ENCODE measurements at places on chromosomes 1 and 21. TPM values are rescaled to one million over a fixed set of nuclear protein-coding genes. Genes with fewer than 3 reads are reported as not detected.

Gene CD247
- total RNA-seq, result 0.89 TPM

- DNase-seq, result no peak
Measured at GRCh38 chr1:230352537-230352936, 73.6 kb downstream of the PGBD5 start.

GRCh38 chr1:160868141-160868540 lies 5.5 kb upstream of the CD244 start:
- DNase-seq, result no peak

GRCh38 chr1:47755101-47755990 lies 241.8 kb downstream of the TRABD2B start:
- DNase-seq, result no peak

DNA sequence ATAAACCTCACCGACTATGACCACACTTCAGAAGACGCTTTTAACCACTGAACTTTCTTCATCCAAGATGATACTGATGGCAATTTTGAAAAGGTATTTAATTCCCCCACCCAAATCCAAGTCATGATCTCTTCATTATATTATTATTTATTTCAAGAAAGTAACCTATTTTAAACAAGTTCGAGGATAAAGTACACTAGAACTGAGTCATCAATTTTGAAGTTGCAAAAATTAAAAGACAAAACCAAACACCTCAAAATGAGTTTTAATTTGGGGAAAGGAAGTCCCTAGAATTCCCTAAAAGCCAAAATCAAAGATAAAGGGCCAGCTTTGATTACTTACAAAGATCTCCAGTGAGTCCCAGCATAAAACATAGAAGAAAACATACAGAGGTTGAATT lies 55.4 kb upstream of the RAP1GAP start:
- no peak for DNase-seq

DNA sequence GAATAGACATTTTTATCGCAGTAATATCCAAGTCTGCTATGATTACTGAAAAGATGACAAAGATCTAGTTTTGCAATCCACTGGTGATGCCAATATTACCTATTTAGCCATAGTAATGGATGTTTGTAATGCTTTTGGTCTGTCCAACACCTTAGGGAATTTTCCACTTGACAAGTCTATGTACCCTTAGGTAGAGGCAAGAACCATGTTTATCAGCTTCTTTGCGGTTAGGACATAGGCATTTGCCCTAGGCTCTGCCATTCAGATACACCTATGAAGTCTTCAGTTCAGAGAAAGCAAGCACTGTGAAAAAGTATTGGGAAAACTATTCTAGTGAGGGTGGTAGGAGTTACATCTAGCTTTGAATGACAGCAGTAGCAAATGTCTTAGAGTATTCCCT lies 40.2 kb upstream of the SLC35D1 start:
- DNase-seq, result no peak

- no peak for DNase-seq
Measured at GRCh38 chr1:236520445-236521005, 3.3 kb upstream of the LGALS8 start.

DNA sequence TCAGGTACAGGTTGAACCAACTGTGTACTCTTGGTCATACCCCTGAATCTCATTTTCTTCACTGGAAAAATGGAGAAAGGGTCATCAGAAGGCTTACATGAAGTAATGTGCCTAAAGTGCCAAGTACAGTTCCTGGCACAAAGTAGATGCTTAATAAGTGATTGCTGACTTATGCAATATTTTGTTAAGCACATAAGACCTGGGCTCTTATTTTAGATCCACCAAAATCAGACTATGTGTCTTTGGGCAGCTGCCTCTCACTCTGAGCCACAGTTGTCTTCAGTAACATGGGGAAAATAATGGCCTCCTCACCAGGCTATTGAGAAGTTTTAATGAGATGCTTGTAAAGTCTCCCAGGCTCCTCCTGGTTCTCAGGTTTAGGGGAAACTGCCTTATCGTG lies 74.3 kb upstream of the TRABD2B start:
- no peak for DNase-seq

GRCh38 chr21:38960251-38960650 lies 154.5 kb downstream of the ETS2 start:
- no peak for DNase-seq

DNA sequence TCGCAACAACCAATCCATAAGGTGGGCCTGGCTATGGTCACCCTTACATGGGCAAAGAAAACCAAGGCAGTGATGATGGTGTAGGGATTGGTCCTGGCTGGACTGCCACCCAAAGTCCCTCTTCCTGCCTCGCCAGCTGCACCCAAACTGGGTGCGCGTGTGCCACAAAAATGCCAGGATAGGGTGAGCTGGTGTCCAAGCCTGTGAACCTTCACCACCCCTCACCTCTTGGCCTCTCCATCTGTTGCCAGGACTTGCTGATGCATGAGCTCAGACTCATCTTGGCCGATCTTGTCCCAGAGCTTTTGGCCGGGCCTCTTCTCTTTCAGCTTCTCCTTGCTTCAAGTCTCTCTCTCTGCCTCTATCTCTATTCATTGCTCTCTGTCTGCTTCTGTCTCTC lies 41.8 kb downstream of the FOXD2 start:
- no peak for DNase-seq

DNA sequence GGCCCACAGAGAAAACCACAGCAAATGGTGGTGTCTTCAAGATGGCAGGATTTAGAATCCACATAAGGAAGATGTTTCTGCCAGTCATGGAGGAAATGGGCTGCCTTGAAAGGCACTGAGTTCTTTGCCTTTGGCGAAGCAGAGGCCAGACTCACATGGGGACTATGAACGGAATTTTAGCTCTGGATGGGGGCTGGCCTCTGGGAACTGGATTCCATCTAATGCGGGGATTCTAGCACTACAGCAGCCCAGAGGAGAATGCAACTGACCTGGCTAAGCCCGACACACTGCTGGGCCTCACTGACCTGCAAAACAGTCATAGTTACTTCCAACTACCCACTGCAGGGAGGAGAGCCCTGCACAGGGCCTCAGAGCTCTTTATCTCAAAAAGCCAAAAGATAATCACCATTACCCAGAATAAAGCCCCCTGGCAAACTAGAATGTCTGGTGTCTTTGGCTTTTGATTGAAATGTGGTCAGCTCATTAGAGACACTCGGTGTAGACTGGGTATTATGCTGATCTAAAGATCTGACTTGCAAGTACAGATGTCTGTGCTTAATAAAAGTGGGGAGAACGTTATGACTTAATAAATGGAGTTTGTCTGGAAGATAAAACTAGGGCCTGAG lies 11.6 kb downstream of the HCRTR1 start:
- DNase-seq, result no peak

Gene OR2L2
- 0.03 TPM for total RNA-seq

- no peak for DNase-seq
Measured at GRCh38 chr21:14452031-14452726, 69.2 kb upstream of the HSPA13 start.

Gene SPRR5
- total RNA-seq, result not detected

Gene DNM3
- 1.3 TPM for total RNA-seq

DNA sequence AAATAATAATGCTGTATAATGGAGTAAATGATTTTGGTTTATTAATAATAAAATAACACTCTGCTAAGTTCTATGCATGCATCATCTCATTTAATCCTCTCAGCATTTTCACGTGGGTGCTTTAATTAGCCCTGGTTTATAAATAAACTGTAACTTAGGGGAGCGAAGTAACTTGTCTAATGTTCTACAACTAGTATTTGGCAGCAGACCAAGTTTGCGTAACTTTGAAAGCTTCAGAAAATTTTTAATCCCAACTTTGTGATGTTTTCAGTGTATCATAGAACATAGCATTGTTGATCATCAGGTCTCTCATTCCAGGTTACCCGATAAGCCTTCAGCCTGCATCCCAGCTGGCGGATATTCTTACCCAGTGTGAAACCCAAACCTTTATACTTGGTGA lies 322.4 kb upstream of the SGIP1 start:
- no peak for DNase-seq

Gene CHIA
- not detected for total RNA-seq

GRCh38 chr1:233079574-233079973 lies 129.2 kb downstream of the NTPCR start:
- DNase-seq, result no peak

- no peak for DNase-seq
Measured at GRCh38 chr1:100387209-100387608, 34.9 kb downstream of the CDC14A start.

DNA sequence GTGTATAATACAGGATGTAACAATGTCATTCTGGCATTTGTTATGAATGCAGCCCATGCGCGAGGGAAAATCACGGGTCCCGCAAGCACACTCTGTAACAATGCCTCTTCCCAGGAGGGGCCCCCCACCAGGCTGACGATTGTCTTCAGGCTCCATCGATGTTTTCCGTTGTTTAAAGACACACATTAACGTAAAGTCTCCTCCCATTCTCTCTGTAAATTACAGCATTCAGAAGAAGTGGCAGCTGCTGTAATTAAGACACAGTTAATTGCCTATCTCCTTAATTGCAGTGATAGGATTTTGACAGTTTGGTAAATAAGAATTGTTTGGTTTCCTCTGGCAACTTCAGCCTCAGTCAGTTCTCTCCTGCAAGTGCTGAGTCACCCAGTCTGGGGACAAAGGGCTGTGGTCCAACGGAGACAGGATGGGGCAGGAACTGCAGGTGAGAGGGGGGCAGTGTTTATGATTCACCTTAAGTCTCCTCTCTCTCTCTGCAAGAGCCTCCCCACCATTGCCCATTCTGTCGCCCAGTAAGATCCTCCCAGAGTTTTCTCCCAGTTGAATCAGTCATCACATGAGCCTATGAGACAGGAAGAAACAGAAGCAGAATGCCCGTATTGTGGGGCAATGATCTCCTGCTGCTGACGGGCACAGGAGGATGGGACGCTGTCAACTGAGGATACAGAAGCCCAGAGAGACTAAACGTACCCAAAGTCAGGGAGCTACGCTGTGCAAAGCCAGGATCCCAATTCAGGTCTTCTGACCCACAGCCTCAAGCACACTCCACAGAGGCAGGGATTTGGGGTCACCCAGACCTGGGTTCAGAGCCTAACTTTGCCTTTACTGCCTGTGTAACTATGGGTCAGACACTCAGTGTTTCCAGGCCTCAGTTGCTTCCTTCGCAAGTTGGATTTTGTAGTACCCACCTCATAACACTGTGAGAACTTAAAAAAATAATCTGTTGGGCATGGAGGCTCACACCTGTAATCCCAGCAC lies 110.0 kb downstream of the ADSS2 start:
- DNase-seq, result no peak

GRCh38 chr1:214251354-214251753 lies 29.6 kb upstream of the SMYD2 start:
- no peak for DNase-seq

GRCh38 chr1:91731815-91732214 lies 154.1 kb downstream of the TGFBR3 start:
- DNase-seq, result no peak

DNA sequence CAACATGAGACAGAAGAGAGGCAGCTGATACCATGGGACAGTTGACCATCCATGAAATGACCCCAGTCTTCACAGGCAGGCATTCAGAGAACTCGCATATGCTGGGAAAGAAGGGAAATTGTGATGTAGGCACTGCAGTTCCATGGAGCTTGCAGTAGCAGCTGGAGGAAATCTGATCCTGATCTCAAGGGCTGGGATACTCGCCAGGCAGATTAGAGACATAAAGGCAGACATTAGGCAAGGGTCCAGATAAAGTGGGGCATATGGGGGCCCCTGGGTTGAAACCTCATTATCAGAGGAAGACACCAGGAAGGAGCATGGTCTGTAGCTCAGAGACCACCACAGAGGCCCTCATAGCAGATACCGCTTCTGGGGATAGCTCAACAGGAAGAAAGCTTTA lies 48.7 kb upstream of the TNR start:
- DNase-seq, result no peak

Gene OR10J4
- not detected for total RNA-seq

Gene GREM2
- total RNA-seq, result 0.12 TPM

DNA sequence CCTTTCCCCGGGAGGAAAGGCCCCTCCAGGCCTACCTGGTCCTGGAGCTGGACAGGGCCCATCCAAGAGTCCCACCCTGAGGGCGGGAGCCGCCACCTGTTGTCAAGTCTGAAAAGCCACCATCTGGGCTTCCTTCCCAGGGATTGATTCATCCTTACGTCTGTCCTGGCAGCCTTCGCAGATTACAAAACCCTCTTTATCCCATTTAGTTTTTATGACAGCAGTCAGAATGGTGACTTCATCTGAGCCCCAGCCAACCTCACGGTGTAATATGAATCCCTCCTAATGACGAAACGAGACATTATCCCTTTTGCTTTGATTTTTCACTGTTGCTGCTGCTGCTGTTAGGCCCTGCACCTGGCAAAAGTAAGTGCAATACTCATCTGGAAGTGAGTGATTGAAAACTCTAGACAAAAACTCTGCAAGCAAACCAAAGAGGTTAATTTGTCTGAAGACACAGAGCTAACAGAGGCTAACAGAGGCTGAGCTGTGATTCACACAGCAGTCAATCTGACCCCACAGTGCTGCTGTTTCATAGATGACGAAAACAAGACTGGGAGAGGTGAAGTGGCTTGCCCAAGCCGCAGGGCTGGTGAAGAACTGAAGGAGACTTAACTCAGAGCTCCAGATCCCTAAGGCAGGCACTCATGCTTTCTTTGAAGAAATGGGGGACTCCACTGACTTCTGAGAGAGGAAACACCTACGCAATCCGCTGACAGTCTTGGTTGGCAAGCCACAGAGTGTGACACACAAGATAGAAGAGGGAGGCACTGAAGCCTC lies 30.0 kb upstream of the S100A7 start:
- peak; percentile 30 for DNase-seq

Gene RCSD1
- 6.7 TPM for total RNA-seq

DNA sequence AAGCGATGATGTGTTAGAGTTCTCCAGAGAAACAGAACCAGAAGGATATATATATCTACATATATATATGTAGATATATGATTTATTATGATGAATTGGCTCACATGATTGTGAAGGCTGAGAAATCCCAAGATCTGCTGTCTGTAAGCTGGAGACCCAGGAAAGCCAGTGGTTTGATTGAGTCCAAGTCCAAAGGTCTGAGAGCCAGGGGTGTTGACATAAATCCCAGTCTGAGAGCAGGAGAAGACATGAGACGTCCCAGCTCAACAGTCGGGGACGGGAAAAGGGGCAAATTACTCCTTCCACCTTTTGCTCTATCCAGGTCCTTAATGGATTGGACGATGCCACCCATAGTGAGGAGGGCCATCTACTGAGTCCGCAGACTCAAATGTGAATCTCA lies 126.6 kb downstream of the PRDM2 start:
- DNase-seq, result no peak

GRCh38 chr1:31535561-31535960 lies 40.8 kb upstream of the TINAGL1 start:
- no peak for DNase-seq

Data from pancreas (tissue), 10 donors.